Spleen (tissue), 13 donors: ENCODE measurements at places on chromosomes 16 and 17. TPM values are rescaled to one million over a fixed set of nuclear protein-coding genes. Genes with fewer than 3 reads are reported as not detected.
A peak's percentile ranks its signal among the peaks of the same experiment; 100 is the strongest.

- DNase-seq: no peak
- H3K27ac ChIP-seq: peak overlapping the region; percentile 19
- H3K4me1 ChIP-seq: peaks cover 63% of the 10 kb centered on the region
- H3K36me3 ChIP-seq: peaks cover 79% of the 10 kb centered on the region
- H3K27me3 ChIP-seq: no peaks in the 10 kb centered on the region
- no peak overlapping the region for H3K4me3 ChIP-seq
Observed at GRCh38 chr17:81566461-81567126, 14.4 kb upstream of the FAAP100 start.

DNA sequence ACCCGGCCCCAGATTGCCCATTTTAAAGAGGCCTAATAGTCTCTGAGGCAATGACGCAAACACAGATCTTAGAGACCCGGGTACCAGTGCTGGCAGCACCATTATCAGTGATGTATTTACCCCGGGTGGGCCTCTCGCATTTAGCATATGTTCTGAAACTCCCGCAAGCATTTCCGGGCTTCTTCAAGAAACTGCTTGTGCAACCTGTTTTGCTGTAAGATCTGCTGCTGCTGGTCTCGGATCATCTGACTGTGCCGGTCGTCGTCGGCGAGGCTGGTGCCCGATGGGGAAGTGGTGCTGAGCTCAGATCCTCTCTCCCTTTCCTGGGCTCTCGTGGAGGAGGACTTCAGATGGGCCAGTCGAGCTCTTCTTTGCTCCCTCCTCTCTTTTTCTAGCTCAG lies 12.5 kb downstream of the CEP295NL start:
- H3K27me3 ChIP-seq: no peaks in the 10 kb centered on the region
- DNase-seq: peak; percentile 94
- H3K36me3 ChIP-seq: no peaks in the 10 kb centered on the region
- peaks cover 75% of the 10 kb centered on the region for H3K4me1 ChIP-seq

The KRT20 gene
- total RNA-seq: not detected

DNA sequence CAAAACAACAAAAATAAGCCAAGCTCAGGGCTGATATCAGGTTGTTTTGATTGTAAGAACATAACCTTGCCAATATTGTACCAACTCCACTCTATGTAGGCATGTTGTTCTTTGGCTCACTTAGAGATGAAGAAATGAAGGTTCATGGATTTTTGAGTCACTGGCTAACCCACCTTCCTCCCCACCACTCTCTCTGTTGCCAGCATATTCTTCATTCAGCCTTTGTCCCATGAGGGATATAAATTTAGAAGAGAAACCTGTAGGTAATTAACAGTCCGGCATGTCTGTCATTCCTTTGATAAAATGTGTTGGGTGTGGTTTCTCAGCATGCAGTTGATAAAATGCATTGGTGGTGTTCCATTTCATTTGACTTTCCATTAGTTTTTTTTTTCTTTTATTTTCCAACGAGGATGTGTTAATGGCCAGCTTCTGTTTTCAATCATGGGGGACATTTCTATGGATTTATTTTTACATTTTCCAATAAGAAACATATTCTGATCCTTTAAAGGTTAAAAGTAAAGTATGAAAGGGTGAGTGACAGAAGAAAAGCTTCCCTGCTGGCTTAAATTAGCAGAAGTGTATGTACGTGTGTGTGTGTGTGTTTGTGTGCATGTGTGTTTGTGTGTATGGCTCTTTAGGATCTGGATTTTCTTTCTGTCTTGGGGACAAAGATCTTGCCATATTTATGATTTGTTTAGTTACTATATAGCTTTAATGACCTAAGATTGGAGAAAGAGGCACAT lies 166.2 kb upstream of the KCNJ16 start:
- no peaks in the 10 kb centered on the region for H3K27me3 ChIP-seq
- no peak overlapping the region for H3K27ac ChIP-seq
- no peak overlapping the region for H3K4me3 ChIP-seq
- no peak for DNase-seq
- no peaks in the 10 kb centered on the region for H3K36me3 ChIP-seq

- no peaks in the 10 kb centered on the region for H3K36me3 ChIP-seq
- no peaks in the 10 kb centered on the region for H3K27me3 ChIP-seq
- no peak overlapping the region for H3K27ac ChIP-seq
- DNase-seq: no peak
- no peak overlapping the region for H3K4me3 ChIP-seq
Observed at GRCh38 chr17:56558088-56558487, 35.4 kb upstream of the NOG start.

GRCh38 chr17:39231091-39231561 lies 5.4 kb upstream of the STAC2 start:
- no peaks in the 10 kb centered on the region for H3K36me3 ChIP-seq
- peaks cover 44% of the 10 kb centered on the region for H3K27me3 ChIP-seq
- H3K4me1 ChIP-seq: peaks cover 18% of the 10 kb centered on the region
- H3K4me3 ChIP-seq: no peak overlapping the region
- no peak overlapping the region for H3K27ac ChIP-seq
- DNase-seq: no peak

DNA sequence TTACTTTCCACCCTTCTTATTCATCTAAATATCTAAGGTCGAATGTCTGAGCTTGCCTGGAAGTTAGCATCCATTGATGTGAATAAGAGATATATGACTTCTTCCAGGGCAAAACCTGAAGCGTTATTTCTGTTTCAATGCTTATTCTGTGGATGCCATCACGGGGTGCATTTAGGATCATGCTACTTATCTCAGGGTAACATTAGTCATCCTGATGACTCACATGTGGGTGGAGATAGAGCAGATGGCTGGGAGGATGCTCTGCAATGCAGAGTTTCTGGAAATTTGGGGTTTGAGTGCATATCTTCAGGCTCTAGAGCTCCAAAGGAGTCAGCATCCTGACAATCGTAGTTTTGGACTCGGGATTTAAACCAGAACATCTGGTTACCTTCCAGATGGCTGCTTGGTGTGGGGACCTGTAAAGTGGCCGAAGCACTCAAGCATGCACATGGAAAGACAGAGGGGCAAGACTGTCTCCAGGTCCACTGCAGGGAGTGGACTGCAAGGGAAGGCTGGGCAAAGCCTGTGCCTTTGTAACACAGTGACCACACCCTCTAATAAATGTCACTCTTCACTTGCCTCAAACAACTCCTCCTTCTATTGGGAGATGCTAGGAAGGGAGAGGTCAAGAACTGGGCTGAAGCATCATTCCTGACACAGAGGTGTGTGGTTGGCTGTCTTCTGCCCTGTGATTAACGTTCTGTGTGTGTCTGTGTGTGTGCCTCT lies 175.2 kb upstream of the SALL1 start:
- no peaks in the 10 kb centered on the region for H3K4me1 ChIP-seq
- peaks cover 6% of the 10 kb centered on the region for H3K27me3 ChIP-seq
- H3K36me3 ChIP-seq: no peaks in the 10 kb centered on the region
- no peak overlapping the region for H3K4me3 ChIP-seq

The TMEM235 gene
- total RNA-seq: not detected

The WDR90 gene
- 7.9 TPM for total RNA-seq

- H3K4me1 ChIP-seq: no peaks in the 10 kb centered on the region
- H3K27ac ChIP-seq: no peak overlapping the region
- H3K27me3 ChIP-seq: no peaks in the 10 kb centered on the region
- DNase-seq: no peak
- H3K36me3 ChIP-seq: no peaks in the 10 kb centered on the region
Observed at GRCh38 chr16:58230259-58230658, 32.4 kb upstream of the CSNK2A2 start.

The SSTR5 gene
- total RNA-seq: not detected

DNA sequence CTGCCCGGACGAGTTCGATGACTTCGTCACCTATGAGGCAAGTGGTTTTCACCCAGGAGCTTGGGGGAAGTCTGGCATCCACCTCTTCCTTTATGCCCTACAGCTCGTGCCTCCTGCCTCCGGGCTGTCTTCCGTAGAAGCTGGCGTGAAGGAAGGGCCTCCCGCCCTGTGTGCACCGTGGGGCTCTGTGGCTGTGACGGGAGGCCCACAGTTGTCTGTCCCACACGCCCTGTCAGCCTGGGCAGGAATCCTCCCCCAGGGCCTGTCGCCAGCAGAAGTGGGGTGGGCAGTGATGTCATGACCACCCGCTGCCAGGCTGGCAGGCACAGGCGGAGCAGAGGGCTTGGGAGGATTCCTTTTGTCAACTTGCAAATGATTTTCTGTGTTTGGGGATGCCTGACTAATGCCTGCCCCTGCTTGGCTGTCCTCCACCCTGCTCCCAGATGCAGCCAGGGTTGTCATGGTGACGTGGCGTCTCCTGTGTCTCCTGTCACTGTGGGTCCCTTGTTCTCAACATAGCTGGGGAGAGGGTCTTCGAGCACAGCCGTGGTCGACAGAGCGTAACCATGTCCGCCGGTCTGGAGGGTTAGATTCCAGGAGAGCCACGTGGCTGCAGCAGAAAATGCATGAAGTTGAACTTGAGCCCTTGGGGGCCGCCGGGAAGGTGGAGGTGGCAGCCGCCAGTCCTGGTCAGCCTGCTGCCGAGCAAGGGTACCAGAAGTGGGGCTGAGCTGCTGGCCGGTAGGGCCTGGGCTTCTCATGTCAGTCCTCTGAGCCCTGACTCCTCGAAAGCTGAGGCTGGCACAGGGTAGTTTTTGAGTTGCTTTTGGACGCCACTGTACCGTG lies 46.1 kb downstream of the RAB11FIP3 start:
- H3K4me3 ChIP-seq: no peak overlapping the region
- no peaks in the 10 kb centered on the region for H3K36me3 ChIP-seq
- no peak overlapping the region for H3K27ac ChIP-seq

The HP gene
- 14.2 TPM for total RNA-seq

The LITAF gene
- 114 TPM for total RNA-seq

The PLXDC1 gene
- total RNA-seq: 3.1 TPM

GRCh38 chr16:1785846-1786170 lies 3.0 kb downstream of the NUBP2 start:
- H3K4me1 ChIP-seq: peaks cover 27% of the 10 kb centered on the region
- H3K27ac ChIP-seq: no peak overlapping the region
- no peaks in the 10 kb centered on the region for H3K27me3 ChIP-seq
- peaks cover 66% of the 10 kb centered on the region for H3K36me3 ChIP-seq
- no peak overlapping the region for H3K4me3 ChIP-seq
- DNase-seq: peak; percentile 67

DNA sequence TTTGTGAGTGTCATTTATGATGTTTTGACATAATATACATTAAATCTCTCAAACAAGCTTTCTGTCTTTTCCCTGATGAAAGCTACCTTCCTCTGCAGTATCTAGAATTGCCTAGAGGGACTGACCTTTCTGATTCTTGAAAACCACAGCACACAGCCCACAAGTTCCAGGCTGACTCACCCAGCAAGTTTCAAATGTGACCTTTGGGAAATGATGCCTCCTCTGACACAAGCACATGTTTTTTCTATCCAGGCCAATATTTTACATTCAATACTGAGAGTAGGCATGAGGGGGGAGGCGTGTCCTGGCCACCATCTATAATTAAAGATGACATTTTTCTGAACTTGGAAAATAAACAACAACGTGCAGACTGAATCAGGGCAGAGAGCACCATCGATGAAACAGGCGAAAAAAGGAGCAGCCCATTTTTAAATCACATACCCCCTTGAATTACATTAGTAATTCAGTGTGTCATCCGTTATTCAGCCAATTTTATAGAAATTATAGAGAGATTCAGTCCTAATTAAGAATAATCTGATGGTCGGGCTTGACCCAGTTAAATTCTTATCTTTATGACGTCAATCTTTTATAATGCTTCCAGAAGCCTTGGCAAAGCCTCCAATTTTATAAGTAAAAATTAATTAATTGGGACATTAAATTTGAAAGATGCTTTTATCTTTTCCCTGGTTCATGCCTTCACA lies 292.6 kb upstream of the CDH11 start:
- H3K4me1 ChIP-seq: no peaks in the 10 kb centered on the region
- no peak overlapping the region for H3K4me3 ChIP-seq
- no peaks in the 10 kb centered on the region for H3K27me3 ChIP-seq
- no peaks in the 10 kb centered on the region for H3K36me3 ChIP-seq

The TMEM92 gene
- not detected for total RNA-seq

The GUCY2D gene
- total RNA-seq: not detected

GRCh38 chr17:28843816-28844148 lies 1.2 kb upstream of the FAM222B start:
- H3K4me1 ChIP-seq: peaks cover 43% of the 10 kb centered on the region
- H3K4me3 ChIP-seq: no peak overlapping the region
- H3K27ac ChIP-seq: no peak overlapping the region
- no peak for DNase-seq

The TEX19 gene
- not detected for total RNA-seq

DNA sequence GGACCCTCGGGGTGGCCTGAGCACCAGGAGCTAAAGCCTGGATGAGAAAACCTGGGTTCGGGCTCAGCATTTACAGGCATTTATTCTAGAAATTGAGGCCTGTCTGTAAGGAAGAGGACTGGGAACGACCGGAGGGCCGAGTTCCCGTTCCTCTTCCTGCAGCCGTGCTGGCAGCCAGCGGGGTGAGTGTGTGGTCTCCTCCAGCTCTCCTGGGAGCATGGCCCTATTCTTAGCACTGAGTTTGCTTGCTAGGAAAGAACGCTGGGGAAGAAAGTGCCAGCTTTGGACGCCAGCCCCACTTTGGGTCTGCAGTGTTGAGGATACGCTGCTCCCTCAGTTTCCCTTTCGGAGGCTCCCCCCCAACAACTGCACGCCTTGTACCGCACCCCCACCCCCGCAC lies 49.6 kb downstream of the MGAT5B start:
- DNase-seq: no peak
- no peaks in the 10 kb centered on the region for H3K4me1 ChIP-seq

- DNase-seq: peak; percentile 62
- no peak overlapping the region for H3K4me3 ChIP-seq
- no peak overlapping the region for H3K27ac ChIP-seq
- no peaks in the 10 kb centered on the region for H3K36me3 ChIP-seq
Observed at GRCh38 chr17:58321571-58322525, 6.7 kb downstream of the TSPOAP1 start.

The PGS1 gene
- total RNA-seq: 109 TPM

DNA sequence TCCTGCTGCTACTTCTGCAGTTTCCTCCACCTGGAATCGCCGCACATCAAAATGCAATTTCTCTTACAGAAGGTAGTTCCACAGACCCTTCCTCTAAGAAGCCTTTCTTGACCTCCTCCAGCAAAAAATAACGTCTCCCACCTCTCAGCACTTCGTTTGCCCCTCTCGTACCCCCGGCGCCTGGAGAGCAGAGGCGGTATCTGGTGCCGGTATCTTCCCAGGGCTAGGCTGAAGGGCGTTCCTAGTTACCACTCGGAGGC lies 482 bp downstream of the DCTPP1 start:
- peaks cover 5% of the 10 kb centered on the region for H3K36me3 ChIP-seq
- no peak for DNase-seq
- H3K27ac ChIP-seq: peak overlapping the region; percentile 88
- H3K4me3 ChIP-seq: peak overlapping the region; percentile 85
- peaks cover 16% of the 10 kb centered on the region for H3K4me1 ChIP-seq

The ZNF385C gene
- 0.44 TPM for total RNA-seq

DNA sequence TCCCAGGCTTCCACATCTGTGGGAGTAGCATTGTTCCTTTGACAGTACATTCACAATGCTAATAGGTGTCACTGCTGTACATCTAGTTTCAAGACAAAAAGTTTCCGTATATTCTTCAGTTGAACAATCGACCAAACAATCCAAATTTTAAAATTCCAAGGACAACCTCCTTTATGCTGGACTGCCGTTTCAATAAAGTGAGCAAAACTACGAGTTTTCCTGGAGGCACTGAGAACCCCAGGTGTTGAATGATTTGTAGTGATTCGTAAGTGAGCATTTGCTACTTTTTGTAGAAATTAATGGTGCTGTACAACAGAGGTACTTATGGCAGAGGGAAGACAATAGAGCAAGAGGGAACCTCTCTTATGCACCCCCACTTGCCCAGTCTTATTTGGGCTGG lies 71.2 kb upstream of the NACA2 start:
- no peak overlapping the region for H3K4me3 ChIP-seq
- H3K36me3 ChIP-seq: no peaks in the 10 kb centered on the region
- DNase-seq: no peak
- no peaks in the 10 kb centered on the region for H3K27me3 ChIP-seq
- no peaks in the 10 kb centered on the region for H3K4me1 ChIP-seq
